ENCODE measurements at places on chromosomes 3 and 15. TPM values are rescaled to one million over a fixed set of nuclear protein-coding genes. Genes with fewer than 3 reads are reported as not detected.
A peak's percentile ranks its signal among the peaks of the same experiment; 100 is the strongest.

DNA sequence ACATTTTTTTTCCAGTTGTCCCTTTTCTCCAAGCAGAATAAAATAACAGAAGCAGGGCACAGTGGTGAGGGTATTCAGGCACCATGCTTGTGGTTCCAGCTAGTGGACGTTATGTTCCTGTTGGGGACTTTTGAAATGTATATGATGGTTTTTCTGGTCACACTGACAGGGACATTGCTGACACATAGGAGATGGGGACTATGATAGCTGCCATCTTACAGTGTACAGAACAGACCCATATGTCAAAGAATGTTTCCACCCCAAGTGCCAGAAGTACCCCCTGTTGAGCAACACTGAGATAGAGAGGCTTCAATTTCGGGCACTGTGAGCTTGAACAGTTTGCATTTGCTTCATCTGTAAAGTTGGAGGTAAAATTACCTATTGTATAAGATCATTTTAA, 38.6 kb downstream of the MCTP2 start:
- no peak for DNase-seq

- DNase-seq: peak; percentile 21
Measured at GRCh38 chr3:45105855-45106671, 40.1 kb downstream of the CDCP1 start.

DNA sequence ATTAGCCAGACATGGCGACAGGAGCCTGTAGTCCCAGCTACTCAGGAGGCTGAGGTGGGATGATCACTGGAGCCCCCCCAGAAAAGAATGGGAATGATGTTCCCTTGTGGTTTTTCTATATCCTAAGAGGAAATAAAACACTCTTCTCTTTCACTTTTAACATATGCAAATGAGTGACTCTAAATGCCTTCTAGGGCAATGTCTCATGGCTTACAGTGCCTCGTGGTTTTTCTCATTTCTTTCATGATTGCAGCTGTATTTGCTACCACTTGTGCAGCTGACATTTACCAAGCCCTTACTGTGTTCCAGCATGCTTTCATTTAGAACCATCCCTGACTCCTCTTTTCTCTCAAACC, 26.4 kb downstream of the STOML1 start:
- no peak for DNase-seq

GRCh38 chr3:141306922-141307321, 61.4 kb upstream of the ZBTB38 start:
- DNase-seq: no peak

DNA sequence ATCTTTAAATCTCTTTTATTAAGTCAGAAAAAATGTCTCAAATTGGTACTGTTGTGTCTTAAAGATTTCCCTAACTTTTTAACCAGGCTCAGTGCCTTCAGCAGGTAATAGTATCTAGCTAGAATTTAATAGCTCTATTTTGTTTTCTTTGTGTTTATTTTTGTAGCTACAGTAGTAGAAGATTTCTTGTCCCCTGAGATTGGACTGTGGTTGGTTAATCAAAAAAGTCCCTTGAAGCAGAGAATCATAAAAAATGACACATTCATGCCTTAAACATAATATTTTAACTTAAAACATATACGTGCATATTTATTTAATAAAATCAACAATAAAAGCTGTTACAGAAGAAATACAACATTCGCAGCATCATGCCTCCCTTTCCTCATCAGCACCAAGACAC, 102.8 kb downstream of the EEFSEC start:
- DNase-seq: no peak

DNA sequence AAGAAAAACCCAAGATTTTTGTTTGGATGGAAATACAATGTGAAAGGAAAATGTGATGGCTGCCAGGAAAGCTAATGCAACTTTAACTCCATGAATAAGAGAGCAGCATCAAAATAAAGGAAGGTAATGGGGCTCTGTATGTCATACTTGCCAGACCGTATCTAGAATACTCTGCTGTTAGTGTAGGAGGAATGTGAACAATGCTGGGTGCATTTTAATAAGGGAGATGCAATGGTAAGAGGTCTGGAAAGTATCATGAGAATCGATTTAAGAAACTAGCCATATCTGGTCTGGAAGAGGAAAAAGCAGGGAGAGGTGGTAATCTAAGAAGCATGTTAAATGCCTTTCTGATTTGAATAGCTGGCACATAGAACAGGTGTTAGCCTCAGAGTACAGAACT, 239.6 kb downstream of the GBE1 start:
- DNase-seq: no peak

- DNase-seq: peak; percentile 24
Measured at GRCh38 chr15:33211176-33211808, 16.8 kb upstream of the FMN1 start.

DNA sequence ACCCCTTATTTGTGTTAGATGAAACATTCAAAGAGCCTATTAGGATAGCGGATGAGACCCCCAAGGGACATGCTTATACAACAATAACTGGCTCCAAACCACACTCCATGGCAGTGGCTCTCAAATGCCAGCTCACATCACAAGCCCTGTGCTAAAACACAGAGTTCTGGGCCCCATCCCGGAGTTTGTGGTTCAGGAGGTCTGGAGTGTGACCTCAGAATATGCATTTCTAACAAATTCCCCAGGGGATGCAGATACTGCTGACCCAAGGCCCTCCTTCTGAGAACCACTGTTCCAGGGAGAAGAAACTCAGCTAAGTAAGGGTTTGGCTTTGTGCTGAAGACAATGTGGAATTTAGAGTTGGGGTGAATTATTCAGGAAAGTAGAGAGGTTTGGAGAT, 3.6 kb downstream of the CCRL2 start:
- no peak for DNase-seq

- no peak for DNase-seq
Measured at GRCh38 chr3:197554196-197554561, 1.6 kb downstream of the BDH1 start.

DNA sequence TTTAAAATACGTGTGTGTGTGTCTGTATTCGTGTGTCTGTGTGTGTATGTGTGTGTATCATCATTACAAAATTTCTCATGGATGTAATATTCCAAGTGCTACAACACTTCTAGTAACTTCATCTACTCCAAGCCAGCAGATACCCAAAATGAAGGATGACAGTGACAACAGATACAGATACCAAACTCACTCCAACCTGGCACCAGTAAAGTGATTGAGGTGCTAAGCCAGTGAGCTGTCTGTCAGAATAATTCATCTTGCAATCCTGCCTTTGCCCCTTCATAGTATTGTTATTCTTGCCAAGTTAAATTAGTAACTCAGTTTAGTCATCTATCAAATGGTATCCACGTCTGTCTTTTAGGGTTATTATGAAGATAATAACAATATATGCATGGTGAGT, 58.1 kb downstream of the PLOD2 start:
- no peak for DNase-seq

DNA sequence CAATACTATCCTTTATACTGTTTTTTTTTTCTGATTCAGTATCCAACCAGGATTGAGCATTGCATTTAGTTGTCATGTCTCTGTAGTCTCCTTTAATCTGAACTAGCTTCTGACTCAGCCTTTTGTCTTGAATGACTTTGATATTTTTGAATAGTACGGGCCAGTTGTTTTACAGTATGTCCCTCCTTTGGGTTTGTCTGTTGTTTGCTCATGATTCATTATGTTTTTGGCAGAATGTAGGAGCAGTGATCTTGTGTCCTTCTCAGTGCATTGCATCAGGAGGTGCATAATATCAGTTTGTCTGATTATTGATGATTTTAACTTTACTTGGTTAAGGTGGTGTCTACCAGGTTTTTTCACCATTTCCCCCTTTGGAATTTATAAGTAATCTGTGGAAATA, 20.5 kb downstream of the EXOG start:
- DNase-seq: peak; percentile 21

DNA sequence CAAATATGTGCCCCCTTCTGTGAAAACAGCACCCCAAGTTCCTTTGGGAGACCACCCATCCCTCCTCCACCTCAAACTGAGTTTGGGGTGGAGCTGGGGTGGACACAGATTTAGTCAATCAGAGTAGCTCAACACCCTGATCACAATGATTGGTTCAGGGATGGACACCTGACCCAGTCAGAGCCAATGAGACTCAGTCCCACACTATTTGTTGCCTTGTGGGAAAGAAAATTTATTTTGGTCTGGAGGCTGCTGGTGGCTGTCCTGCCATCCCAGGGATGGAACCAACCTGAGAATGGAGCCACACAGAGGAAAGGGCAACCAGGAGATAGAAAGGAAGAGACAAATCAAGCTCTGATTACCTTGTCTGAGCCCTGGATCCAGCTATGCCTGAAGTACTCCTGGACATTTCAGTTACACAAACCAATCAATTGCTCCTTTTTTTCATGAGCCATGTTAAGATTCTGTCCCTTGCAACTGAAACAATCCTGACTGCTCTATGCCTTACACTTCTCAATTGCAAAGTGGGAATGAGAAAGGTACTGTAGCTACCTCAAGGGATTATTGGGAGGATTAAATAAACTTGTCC, 10.6 kb downstream of the DNASE1L3 start:
- DNase-seq: no peak

- no peak for DNase-seq
Measured at GRCh38 chr3:5499404-5499803, 311.9 kb downstream of the EDEM1 start.

DNA sequence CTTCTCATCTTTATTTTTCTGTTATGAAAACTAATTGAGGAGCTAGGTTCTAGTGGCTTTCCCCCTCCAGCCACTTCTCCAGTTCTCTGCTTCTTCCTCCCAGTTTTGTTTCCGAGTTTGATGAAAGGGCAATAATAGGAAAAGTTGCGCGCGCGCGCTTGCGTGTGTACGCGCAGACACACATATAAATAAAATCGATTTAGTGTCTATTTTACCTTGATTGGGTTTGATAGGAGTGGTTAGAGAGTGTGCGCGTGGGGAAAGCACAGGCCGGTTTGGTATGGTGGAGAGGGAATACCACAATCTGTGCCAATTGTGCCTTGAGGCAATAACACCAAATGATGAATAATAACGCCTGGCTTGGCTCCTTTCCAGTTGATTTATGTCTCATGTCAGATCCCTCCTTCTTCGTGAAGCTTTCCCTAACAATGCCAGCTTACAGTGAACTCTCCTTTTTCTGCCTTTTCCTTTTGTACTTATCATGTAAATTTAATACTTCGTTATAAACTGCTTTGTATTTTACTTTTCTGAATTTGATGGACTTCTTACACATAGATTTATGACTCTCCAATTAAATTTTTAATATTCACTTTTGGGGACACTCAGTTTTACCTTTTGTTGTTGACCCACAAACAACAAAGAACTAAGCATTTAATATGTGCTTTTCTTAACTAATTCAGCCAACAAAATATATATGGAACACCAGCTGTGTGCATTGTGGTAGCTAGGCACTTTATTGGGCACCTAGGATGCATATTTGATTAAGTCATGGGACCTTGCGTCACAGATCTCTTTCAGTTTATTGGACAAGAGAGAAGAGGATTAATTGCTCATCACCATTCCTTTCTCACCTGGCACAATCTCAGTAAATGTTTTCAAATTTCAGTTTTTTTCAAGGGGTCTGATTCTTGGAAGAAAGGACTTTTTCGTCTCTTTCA, 1.7 kb downstream of the TIPARP start:
- peak; percentile 91 for DNase-seq

PLS1 gene
- 0.85 TPM for total RNA-seq

ZBTB20 gene
- total RNA-seq: 25.4 TPM

MORC1 gene
- not detected for total RNA-seq

MEIS2 gene
- total RNA-seq: 12.9 TPM

RPUSD3 gene
- total RNA-seq: 28.9 TPM

KIF7 gene
- 0.85 TPM for total RNA-seq

CIB2 gene
- 2.5 TPM for total RNA-seq

CYP8B1 gene
- total RNA-seq: not detected

ROPN1B gene
- not detected for total RNA-seq

RSRC1 gene
- total RNA-seq: 47.4 TPM

ACTR8 gene
- 38.9 TPM for total RNA-seq
